CD8-positive, alpha-beta memory T cell (primary cell): ENCODE measurements at places on chromosomes 4 and X. TPM values are rescaled to one million over a fixed set of nuclear protein-coding genes. Genes with fewer than 3 reads are reported as not detected.

Gene RHOXF1
- total RNA-seq, result not detected

- no peak for DNase-seq
- no peak overlapping the region for H3K4me3 ChIP-seq
- no peaks in the 10 kb centered on the region for H3K27me3 ChIP-seq
- H3K27ac ChIP-seq, result no peak overlapping the region
- no peaks in the 10 kb centered on the region for H3K4me1 ChIP-seq
These were observed 112.9 kb downstream of the MBNL3 start for GRCh38 chrX:132375941-132376340.

GRCh38 chr4:118087366-118087765, 53.1 kb downstream of the NDST3 start:
- H3K27ac ChIP-seq, result no peak overlapping the region
- H3K36me3 ChIP-seq, result no peaks in the 10 kb centered on the region
- H3K4me1 ChIP-seq, result no peaks in the 10 kb centered on the region
- no peak overlapping the region for H3K4me3 ChIP-seq

GRCh38 chr4:99436462-99436861, 1.3 kb upstream of the ADH7 start:
- no peak for DNase-seq
- H3K27ac ChIP-seq, result no peak overlapping the region
- no peak overlapping the region for H3K4me3 ChIP-seq
- no peaks in the 10 kb centered on the region for H3K36me3 ChIP-seq

- H3K27ac ChIP-seq, result no peak overlapping the region
- H3K4me1 ChIP-seq, result no peaks in the 10 kb centered on the region
- H3K27me3 ChIP-seq, result no peaks in the 10 kb centered on the region
- H3K4me3 ChIP-seq, result no peak overlapping the region
- H3K36me3 ChIP-seq, result no peaks in the 10 kb centered on the region
- no peak for DNase-seq
These were observed 16.3 kb upstream of the DRD5 start for GRCh38 chr4:9765091-9765490.

Gene NSUN7
- not detected for total RNA-seq

DNA sequence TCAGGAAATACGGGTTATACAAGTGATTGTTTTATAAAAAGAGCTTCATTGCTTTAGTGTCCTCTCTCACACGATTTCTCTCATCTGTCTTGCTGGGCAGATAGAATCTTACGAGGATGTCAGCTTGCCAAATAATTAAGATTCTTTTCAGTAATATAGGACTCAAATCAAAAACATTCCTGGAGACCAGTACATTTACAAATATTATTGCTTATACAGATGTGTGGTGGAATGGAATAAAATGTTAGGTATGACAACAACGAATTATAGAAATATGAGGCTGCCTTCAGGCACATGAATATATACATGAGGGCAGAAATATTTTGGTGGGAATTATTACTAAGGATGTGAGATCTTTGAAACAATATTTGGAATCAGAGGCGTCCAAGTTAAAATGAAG, 88.9 kb downstream of the GC start:
- no peak for DNase-seq
- no peaks in the 10 kb centered on the region for H3K27me3 ChIP-seq
- no peak overlapping the region for H3K4me3 ChIP-seq

DNA sequence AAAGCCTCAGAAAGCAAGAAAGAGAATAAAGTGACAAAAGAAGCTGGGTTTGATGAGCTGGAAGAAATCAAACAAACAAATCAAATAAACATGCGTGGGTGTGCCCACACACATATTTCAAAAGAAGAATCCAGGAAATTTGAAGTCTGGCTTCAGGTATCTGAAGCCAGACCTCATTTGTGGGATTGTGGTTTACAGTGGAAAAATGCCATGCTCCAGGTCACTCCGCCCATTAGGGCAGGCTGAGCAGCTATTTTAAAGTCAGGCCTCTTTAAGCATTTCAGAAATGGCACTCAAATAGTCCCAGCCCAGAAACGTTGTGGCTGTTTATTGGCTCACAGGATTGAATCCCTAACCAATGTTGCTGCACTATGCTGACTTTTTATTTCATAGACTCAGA, 226.1 kb upstream of the F9 start:
- DNase-seq, result no peak
- H3K4me3 ChIP-seq, result no peak overlapping the region
- no peaks in the 10 kb centered on the region for H3K4me1 ChIP-seq
- no peaks in the 10 kb centered on the region for H3K27me3 ChIP-seq
- H3K27ac ChIP-seq, result no peak overlapping the region

Gene COX7B2
- total RNA-seq, result not detected

GRCh38 chrX:118528071-118528737, 32.6 kb downstream of the DOCK11 start:
- DNase-seq, result peak; percentile 67
- H3K4me3 ChIP-seq, result peak overlapping the region; percentile 78
- H3K4me1 ChIP-seq, result peaks cover 78% of the 10 kb centered on the region
- H3K27me3 ChIP-seq, result no peaks in the 10 kb centered on the region
- peak overlapping the region; percentile 82 for H3K27ac ChIP-seq

Gene ITGB1BP2
- 3.8 TPM for total RNA-seq

DNA sequence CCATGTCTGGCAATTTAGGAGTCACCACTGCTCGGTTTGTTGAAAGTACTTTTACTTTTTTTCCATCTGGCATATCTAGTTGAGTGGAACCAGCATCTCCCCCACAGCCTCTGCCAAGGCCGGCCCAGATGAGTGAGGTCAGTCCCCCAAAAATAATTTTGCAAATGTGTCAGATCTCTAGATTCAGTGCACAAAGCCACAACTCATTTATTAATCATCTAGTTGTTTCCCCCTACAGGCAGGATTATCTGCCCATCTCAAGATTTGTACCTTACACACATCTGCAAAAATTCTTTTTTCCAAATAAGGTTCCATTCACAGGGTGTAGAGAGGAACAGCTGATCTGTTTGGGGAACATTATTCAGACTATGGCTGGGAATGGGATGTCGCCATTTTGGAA, 174.0 kb upstream of the MXRA5 start:
- no peak for DNase-seq
- no peak overlapping the region for H3K4me3 ChIP-seq
- H3K27me3 ChIP-seq, result no peaks in the 10 kb centered on the region
- no peaks in the 10 kb centered on the region for H3K4me1 ChIP-seq
- no peak overlapping the region for H3K27ac ChIP-seq

Gene GPAT3
- total RNA-seq, result 5.4 TPM

DNA sequence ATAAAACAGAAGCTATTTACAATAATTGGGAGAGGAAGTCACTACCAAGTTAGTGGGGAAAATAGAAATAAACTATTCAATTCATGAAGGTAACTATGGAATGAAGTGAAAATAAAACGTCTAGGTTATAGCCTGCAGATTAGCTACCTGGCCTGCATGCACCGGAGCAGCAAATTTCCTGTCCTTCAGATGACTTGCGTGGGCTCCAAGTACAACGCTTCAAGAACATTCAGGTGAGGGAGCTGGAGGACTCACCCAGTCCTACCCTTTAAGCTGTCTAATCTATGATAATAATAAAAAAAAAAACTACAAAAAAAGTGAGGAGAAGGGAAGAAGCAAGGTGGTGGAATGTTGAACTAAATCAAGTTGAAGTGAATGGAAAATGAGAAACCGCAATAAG, 13.2 kb downstream of the C4orf54 start:
- no peaks in the 10 kb centered on the region for H3K36me3 ChIP-seq
- H3K27ac ChIP-seq, result no peak overlapping the region
- H3K4me1 ChIP-seq, result no peaks in the 10 kb centered on the region
- DNase-seq, result no peak

Gene HGFAC
- not detected for total RNA-seq

GRCh38 chrX:140928739-140929138, 73.7 kb upstream of the SPANXB1 start:
- H3K27me3 ChIP-seq, result no peaks in the 10 kb centered on the region
- no peak overlapping the region for H3K27ac ChIP-seq
- H3K4me3 ChIP-seq, result no peak overlapping the region
- no peaks in the 10 kb centered on the region for H3K4me1 ChIP-seq

GRCh38 chr4:117284736-117285135, 199.4 kb upstream of the TRAM1L1 start:
- no peak for DNase-seq
- H3K36me3 ChIP-seq, result no peaks in the 10 kb centered on the region
- H3K27me3 ChIP-seq, result no peaks in the 10 kb centered on the region
- H3K4me3 ChIP-seq, result no peak overlapping the region
- no peaks in the 10 kb centered on the region for H3K4me1 ChIP-seq
- H3K27ac ChIP-seq, result no peak overlapping the region

- DNase-seq, result no peak
- no peak overlapping the region for H3K4me3 ChIP-seq
- no peaks in the 10 kb centered on the region for H3K36me3 ChIP-seq
- H3K27me3 ChIP-seq, result no peaks in the 10 kb centered on the region
These were observed 393.2 kb upstream of the HS3ST1 start for GRCh38 chr4:11821772-11822430.

Gene SPANXN3
- total RNA-seq, result not detected

DNA sequence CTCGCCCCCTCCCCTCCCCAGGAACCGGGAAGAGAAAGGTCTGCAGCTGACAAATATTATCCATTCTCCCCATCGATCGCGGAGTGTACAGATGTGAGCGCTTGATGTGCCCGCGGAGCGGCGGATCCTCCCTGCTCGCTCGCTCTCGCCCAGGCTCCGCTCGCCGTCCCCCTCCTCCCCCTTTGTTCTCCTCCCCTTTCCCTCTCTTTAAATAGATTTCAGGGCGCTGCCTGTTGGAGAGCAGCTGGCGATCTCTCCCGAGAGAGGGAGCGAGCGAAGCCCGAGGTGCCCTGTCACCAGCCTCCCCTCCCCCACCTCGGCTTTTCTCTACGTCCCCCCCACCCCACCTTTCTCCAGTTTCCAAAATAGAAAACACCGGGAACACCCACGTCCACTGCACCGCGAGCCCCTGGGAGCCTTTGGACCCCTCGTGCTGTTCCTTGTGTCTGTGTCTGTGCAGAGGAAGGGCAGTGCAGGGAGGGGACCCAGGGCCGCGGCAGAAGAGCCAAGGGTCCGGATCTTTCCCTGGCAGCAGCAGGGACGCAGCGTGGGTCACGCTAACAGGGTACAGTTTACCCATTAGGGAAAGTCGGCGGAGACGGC, 56.6 kb upstream of the BCOR start:
- no peak overlapping the region for H3K27ac ChIP-seq

GRCh38 chr4:132180020-132180427, 969.1 kb upstream of the PCDH10 start:
- no peaks in the 10 kb centered on the region for H3K4me1 ChIP-seq
- no peak overlapping the region for H3K4me3 ChIP-seq
- no peaks in the 10 kb centered on the region for H3K27me3 ChIP-seq
- no peak overlapping the region for H3K27ac ChIP-seq
- no peaks in the 10 kb centered on the region for H3K36me3 ChIP-seq
- DNase-seq, result no peak
